ENCODE measurements at places on chromosomes 6 and 20.
A peak's percentile ranks its signal among the peaks of the same experiment; 100 is the strongest.

DNA sequence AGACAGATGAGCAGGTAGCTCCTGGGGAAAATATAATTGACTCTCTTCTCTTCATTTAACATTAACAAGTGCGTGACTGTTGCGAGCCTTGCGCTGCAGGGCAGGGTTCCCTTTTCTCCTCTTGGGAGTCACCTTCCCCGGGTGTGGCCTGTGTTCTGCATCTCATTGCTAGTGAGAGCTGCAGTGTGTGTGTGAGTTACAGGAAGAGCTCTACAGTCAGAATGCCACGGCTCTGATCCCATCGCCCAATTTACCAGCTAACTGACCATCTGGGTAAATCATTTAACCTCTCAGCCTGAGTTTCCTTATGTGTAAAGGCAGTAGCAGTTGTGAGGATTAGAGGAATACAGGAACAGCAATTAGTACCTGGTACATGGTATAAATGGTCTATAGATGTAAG, 106.8 kb upstream of the NUP153 start:
- no peak for DNase-seq

GRCh38 chr6:79077715-79078074, 359 bp downstream of the PHIP start:
- DNase-seq: no peak

GRCh38 chr6:70790483-70791224, 123.0 kb downstream of the SMAP1 start:
- no peak for DNase-seq

- no peak for DNase-seq
These were observed 44.6 kb downstream of the BLTP3A start for GRCh38 chr6:34836451-34836850.

- peak; percentile 20 for DNase-seq
These were observed 146.6 kb upstream of the BMP5 start for GRCh38 chr6:56021943-56022342.

DNA sequence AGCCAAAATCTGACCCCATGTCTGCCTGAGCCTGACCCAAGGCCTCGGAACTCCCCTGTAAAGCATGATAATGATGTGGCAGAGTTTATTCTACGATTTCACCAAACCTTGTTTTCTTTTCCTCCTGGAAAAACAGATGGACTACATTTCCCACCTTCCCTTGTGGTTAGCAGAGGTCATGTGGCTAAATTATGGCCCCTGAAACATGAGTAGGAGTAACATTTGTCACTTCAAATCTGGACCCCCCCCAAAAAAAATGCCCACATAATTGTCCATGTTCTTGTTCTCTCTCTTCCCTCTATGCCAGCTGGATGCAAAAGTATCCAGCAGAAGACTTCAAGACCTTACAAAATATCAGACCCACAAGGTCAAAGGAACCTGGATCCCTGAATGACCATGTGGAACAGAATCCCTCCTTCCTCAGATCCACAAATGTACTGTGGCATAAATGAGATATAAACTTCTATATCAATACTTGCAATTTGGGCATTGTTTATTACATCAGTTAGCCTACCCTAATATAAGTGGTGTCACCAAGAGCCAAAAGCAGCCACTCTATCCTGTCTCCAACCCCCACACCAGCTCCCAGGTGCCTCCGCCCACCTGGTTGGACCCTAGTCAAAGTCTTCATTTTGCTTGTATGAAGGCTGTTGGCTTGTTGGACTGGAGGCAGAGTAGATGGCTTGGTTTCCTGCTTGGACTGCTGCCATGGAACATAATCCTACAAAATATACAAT, 1.4 kb downstream of the C20orf96 start:
- DNase-seq: no peak

GRCh38 chr20:41175201-41175651, 37.9 kb downstream of the PLCG1 start:
- no peak for DNase-seq

DNA sequence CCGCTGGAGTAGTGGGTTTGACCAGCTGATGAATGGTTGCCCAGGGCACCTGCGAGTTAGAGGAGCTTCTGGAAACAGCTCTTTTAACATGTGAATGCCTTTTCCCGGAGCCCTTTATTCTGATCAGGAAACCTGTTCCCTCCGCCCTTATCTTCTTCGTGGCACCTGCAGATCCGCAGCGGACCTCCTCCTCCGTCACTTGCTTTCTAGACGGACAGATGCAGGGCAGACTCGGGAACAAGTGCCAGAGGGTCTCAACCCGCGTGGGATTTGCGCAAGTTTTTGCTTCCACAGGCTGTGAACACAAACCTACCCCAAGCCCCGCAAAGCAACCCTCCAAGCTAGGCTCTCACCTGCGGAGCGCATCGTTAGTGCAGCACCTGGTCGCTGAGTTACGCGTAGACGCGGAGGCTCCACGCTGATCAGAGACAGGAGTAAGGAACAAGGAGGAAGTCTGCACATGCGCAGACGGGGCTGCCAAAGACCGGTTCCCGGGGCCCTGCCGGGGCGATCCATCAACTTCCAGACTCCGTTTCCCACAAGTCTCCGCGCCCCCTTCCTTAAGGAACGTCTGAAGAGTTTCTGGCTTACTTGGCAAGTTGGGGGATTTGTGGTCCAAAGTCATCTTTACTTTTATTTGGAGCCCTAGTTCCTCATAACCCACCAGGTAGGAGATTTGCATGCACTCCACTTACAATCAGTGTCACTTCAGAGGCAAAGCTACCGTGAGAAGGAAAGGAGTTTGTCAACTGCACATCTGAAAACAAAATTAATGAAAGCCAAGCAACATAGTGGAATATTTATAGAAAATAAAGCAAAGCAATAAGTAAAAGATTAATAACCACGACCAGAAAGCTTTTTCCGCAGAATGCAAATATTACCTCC, 52.7 kb upstream of the ELMO2 start:
- peak; percentile 15 for DNase-seq

DNA sequence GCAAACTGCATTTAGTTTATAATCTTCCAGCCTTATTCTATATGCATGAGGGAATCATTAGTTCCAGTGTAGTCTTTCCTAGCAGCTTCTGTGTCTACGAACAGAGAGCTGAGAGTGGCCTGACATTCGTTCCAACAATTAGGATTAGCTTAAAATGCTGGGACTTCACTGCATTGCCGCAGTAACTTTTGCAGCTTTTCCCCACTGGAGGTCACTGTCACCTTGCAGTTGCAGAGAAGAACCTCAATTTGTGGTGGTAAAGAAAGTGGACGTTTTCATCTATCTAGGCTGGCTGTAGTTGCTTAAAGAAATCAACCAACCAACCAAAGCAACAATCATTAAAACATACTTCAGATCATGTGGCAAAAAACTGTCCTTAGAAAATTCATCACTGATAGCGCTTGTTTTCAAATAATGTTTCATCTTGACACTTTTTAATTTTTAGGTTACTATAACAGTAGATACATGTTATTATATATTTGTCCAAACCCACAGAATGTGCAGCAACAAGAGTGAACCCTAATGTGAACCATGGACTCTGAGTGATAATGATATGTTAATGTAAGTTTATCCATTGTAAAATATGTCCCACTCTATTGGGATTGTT, 12.2 kb downstream of the MYLK4 start:
- peak; percentile 82 for DNase-seq

GRCh38 chr6:89132057-89132456, 13.8 kb upstream of the PM20D2 start:
- no peak for DNase-seq

- no peak for DNase-seq
These were observed 144.2 kb downstream of the PACRG start for GRCh38 chr6:162871966-162872365.

DNA sequence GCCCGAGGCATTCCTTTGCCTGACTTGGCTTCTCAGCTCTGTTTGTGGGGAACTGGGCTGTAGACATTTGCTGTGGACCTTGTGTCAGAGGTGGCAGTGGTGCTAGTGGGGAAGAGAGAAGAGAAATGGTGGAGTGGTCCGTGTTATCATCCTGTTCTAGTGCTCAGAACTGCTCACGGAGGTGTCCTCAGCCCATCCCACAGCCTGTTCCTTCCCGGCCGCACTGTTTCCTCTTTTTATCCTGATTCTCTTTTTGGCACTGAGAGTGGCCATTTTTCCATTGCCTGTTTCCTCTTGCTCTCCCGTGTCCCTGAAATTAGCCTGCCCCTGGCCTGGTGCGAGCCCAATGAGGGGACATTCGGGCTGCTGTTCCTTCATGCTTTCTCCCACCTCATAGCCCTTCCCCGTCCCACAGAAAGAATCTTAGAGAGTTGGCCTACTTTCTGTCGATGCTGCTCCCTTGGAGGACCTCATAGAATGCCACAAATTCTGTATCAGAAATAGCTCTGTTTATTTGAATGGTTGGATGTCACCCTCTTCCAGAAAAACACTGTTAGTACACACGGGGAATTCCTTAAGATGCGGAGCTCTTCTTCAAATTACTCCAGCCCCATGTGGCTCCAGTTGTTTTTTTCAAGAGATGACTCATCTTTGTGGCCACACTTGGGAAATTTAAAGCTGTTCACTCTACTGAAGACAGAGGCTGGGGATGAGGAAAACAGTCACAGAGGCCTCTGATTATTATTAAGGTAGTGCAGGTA, 26.1 kb downstream of the FARS2 start:
- no peak for DNase-seq

DNA sequence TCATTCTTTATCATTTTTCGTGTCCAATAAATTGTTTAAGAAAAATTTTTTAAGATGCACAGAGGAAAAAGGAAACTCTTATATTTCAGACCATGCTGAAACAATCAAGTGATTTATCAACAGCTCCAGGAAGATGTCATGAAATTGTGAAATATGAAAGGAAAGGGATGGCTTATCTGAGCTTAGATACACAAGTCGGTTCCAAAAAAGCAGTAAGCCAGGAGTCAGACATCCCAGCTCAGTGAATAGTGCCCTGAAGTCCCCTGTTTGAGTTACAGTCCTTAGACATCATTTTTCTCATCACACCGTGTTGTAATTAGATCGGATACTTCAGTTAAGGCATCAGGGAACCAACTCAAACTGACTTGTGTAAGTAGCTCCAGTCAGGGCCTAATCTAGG, 91.0 kb upstream of the SSTR4 start:
- DNase-seq: no peak

- DNase-seq: no peak
These were observed 627.5 kb upstream of the ZNF337 start for GRCh38 chr20:26324177-26324576.

GRCh38 chr20:48585061-48585870, 242.5 kb downstream of the PREX1 start:
- DNase-seq: no peak

GRCh38 chr20:32743237-32744112, at the start of gene COMMD7:
Gene COMMD7, minus strand, starts transcription at chr20:32743467. Its CDS starts 76 bp downstream, at chr20:32743391.
- DNase-seq: peak; percentile 42

DNA sequence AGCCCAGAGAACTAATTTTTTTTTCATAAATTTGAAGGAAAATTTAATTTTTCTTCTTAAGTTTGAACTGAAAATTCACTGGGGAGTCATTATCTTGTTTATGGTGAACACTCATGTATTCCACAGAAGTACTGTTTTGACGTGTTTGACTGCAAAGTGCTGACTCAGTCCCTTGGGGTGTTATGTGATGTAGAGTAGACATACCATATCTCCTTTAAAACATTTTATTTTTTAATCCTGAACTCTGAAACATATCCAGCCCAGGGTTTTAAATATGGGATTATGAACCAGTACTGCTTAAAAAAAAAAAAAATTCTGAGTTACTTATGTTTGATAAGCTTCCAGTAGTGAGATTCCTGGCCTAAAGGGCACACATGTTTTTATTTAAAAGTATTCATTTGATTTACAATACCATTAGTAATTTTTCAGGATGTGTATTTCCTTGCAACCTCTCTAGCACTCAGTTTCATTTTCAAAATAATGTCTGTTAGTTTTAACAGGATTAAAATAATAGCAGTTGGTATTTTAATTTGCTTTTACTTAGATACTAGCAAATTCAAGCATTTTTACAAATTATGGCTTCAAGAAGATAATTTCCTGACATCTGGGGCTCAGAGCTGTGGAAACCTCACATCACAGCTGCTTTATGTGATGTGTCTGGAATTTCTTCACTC, 81.7 kb upstream of the PDE10A start:
- no peak for DNase-seq

DNA sequence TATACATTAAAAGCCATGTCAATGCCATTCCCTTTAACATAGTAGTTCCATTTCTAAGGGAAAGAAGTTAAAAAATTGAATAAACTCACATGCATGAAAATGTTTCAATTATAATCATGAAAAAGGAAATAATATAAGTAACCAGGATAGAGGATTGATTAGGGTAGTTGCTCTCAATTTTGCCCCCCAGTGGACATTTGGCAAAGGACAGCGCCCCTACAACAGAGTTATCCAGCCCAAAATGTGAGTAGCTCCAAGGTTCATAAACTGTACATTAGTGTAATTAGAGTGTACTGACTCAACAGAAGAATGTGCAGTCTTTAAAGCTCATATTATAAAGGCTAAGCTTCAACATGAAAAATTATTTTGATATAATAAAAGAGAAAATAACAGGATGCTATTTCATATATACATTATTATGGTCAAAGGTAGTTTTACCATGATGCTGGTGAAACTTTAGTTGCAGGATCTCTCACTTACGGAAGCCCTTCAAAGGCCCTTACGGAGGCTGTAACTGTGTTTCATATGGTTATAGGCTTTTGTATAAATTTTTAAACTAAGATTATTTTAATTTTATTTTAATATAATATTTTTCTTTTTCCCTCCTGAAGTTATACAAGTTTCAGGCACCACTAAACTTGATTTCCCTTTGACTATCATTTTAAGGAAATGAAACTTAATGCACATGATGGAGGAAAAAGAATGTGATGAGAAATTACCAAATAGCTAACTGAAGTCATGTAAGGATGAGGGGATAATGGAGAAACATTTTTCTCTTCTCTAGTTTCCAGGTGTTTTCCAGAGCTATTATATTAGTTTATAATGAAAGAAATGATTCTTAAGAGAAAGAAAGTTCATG, 403.6 kb downstream of the PLCB1 start:
- DNase-seq: peak; percentile 49
